Naive thymus-derived CD4-positive, alpha-beta T cell (primary cell): ENCODE measurements at places on chromosomes 12 and 14. TPM values are rescaled to one million over a fixed set of nuclear protein-coding genes. Genes with fewer than 3 reads are reported as not detected.

SLC7A8 gene
- total RNA-seq, result 7.7 TPM

ERBB3 gene
- 6.4 TPM for total RNA-seq

- no peak for DNase-seq
These were observed 159.8 kb upstream of the LRIG3 start for GRCh38 chr12:59080101-59080500.

GRCh38 chr12:90546511-90546910, 408.5 kb downstream of the CCER1 start:
- no peak for DNase-seq
